Left hindlimb (tissue), 1 donor: ENCODE measurements at places on chromosomes 12 and 14.

- DNase-seq: no peak
These were observed 179.3 kb downstream of the PCNX1 start for GRCh38 chr14:71086567-71086966.

- no peak for DNase-seq
These were observed 39.8 kb downstream of the CBX5 start for GRCh38 chr12:54240129-54240528.

DNA sequence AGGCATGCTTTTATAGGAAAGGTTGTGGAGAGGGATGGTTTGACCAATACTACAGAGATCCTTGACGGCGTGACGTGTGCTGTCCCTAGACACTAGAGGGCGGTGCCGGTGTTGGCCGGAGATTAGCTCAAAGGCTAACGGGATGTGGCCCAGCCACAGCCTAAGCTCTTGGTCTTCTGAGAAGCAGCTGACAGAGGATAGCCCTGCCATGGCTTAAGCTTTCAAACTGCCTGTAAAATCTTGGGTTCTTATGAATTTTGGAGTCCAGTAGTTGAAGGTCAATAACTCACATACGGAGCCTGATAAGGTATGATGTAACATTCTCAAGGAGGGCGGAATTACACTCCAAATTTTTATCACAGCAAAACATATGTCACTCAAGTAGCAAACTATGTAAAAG lies 515.7 kb upstream of the ATXN7L3B start:
- DNase-seq: peak; percentile 42

- no peak for DNase-seq
These were observed 199.7 kb upstream of the ATXN7L3B start for GRCh38 chr12:74337951-74338350.

- no peak for DNase-seq
These were observed 15.1 kb upstream of the GALNT6 start for GRCh38 chr12:51406290-51406689.

DNA sequence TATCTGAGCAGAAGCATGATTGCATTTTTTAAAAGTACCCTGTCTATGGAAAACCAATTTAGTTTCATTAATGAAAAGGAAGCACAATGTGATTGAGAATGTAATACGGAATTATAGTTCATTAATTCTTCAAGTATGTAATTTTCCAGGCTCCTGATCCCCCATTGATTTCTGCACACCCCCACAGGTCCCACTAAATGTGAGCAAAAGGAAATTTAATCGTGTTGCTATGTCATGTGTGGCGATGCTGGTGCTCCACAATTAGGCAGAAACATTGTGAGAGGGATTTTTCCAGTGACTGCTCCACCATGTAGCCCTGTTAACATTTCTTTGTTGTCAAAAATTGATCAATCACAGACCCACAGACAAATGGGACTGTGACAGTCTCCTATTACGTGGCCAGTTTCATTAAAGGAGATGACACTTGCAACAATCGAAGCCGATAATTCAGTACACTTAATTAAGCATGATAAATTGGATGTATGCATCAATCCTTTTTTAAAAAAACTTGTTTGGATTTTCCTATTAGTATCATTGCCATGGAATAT lies 306.0 kb downstream of the NELL2 start:
- no peak for DNase-seq
